ENCODE measurements at places on chromosomes 1 and 21. TPM values are rescaled to one million over a fixed set of nuclear protein-coding genes. Genes with fewer than 3 reads are reported as not detected.

GBP7 gene
- total RNA-seq: 0.19 TPM

THAP3 gene
- 21.5 TPM for total RNA-seq

LORICRIN gene
- not detected for total RNA-seq

PRAMEF10 gene
- total RNA-seq: not detected

LCE1F gene
- total RNA-seq: not detected

TOR1AIP1 gene
- total RNA-seq: 61.1 TPM

POU3F1 gene
- total RNA-seq: not detected

HP1BP3 gene
- 288 TPM for total RNA-seq
